ENCODE measurements at places on chromosomes 7 and 10. TPM values are rescaled to one million over a fixed set of nuclear protein-coding genes. Genes with fewer than 3 reads are reported as not detected.

- H3K4me1 ChIP-seq: peaks cover 6% of the 10 kb centered on the region
- H3K4me3 ChIP-seq: no peak overlapping the region
- no peaks in the 10 kb centered on the region for H3K36me3 ChIP-seq
These were observed 117.5 kb upstream of the ANLN start for GRCh38 chr7:36272211-36272566.

DNA sequence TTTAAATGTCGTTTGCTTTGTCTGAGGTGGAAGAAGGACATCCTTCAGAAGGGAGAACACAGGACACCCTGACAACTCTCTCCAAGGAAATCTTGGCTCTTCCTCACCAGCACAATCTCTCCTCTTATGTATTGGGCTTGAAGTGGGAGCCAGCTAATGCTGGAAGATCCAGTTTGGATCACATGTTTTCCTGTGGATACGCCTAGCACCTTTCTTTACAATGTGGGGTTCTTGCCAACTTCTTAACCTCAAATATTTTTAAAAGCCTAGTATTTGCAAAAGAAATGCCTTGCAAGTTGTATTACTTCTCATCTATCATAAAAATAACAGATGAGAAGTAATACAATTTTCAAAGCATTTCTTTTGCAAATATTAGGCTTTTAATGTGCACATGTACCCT, 76.4 kb downstream of the FRMD4A start:
- no peak overlapping the region for H3K4me3 ChIP-seq
- no peaks in the 10 kb centered on the region for H3K27me3 ChIP-seq
- no peak overlapping the region for H3K27ac ChIP-seq
- no peaks in the 10 kb centered on the region for H3K4me1 ChIP-seq

- no peak overlapping the region for H3K4me3 ChIP-seq
- H3K36me3 ChIP-seq: no peaks in the 10 kb centered on the region
- no peaks in the 10 kb centered on the region for H3K27me3 ChIP-seq
- DNase-seq: no peak
- no peak overlapping the region for H3K27ac ChIP-seq
- peaks cover 10% of the 10 kb centered on the region for H3K4me1 ChIP-seq
These were observed 24.8 kb downstream of the INPP5A start for GRCh38 chr10:132562177-132562915.

DNA sequence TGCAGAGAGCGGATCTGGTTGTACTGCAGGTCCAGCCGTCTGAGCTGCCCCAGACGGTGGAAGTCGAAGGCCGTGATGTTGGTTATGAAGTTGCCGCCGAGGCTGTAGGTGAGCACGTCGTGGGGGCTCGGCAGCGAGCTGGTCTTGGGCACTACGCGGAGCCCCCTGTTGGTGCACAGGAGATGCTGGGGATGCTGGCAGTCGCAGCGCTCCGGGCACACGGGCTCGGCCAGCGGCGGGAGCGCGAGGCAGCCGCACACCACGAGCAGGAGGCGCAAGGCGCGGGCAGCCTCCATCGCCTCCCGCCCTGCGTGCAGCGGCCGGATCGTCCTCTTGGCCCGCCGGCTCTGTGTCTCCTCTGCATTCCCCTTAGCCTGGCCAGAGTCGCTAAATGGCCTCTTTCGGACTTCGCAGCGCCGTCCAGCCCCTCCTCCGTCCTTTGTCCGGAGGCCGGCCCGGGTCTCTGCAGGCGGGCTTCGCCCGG, 337 bp downstream of the TRIL start:
- H3K27ac ChIP-seq: no peak overlapping the region
- H3K4me1 ChIP-seq: no peaks in the 10 kb centered on the region
- peaks cover 17% of the 10 kb centered on the region for H3K27me3 ChIP-seq
- no peak for DNase-seq
- no peak overlapping the region for H3K4me3 ChIP-seq

DNA sequence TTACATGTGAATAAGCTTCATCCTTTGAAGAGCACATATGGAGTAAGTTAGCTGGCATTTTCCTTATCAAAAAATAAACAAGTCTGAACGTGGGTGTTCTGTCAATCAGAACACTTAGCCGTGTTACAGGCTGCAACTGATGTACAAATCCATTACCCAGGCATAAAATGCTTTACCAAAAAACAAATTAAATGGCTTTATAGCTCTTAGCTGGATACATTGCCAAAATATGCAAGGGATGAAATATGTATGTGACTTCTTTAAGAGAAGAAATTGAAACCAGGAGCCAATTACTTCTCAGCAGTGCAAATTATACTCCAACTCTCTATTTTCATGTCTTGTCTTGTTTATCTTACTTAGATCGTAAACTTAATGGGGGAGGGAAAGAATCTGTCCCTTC, 214.8 kb downstream of the DGKB start:
- no peak overlapping the region for H3K4me3 ChIP-seq
- no peak for DNase-seq
- no peak overlapping the region for H3K27ac ChIP-seq
- H3K36me3 ChIP-seq: no peaks in the 10 kb centered on the region

- H3K4me1 ChIP-seq: no peaks in the 10 kb centered on the region
- H3K4me3 ChIP-seq: no peak overlapping the region
- no peaks in the 10 kb centered on the region for H3K36me3 ChIP-seq
These were observed 149.8 kb downstream of the CCSER2 start for GRCh38 chr10:84478151-84478550.

Gene RBM20
- polyA plus RNA-seq: not detected

DNA sequence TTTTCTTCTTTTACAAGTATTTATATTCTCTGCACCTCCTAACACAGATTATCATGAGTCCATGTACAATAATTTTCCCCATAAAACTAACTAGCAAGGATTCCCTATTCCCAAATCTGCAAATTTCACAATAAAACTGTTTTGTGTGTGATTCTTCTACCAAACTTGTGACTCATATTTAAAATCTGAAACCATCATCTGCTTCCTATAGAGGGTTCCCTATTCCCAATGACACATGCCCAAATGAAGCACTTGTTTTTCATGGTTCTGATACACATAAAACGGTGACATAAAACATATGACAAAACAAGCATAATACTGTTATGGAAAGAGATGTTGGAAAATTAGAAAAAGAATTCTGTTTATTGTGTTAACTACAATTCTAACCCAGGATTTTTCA, 657.6 kb downstream of the PARD3 start:
- no peak overlapping the region for H3K4me3 ChIP-seq
- DNase-seq: no peak
- H3K4me1 ChIP-seq: no peaks in the 10 kb centered on the region
- no peak overlapping the region for H3K27ac ChIP-seq

- no peaks in the 10 kb centered on the region for H3K4me1 ChIP-seq
- H3K4me3 ChIP-seq: no peak overlapping the region
- H3K27me3 ChIP-seq: no peaks in the 10 kb centered on the region
- H3K27ac ChIP-seq: no peak overlapping the region
- no peaks in the 10 kb centered on the region for H3K36me3 ChIP-seq
These were observed 159.7 kb downstream of the AUTS2 start for GRCh38 chr7:69757981-69758430.

Gene RSPH10B
- not detected for polyA plus RNA-seq

DNA sequence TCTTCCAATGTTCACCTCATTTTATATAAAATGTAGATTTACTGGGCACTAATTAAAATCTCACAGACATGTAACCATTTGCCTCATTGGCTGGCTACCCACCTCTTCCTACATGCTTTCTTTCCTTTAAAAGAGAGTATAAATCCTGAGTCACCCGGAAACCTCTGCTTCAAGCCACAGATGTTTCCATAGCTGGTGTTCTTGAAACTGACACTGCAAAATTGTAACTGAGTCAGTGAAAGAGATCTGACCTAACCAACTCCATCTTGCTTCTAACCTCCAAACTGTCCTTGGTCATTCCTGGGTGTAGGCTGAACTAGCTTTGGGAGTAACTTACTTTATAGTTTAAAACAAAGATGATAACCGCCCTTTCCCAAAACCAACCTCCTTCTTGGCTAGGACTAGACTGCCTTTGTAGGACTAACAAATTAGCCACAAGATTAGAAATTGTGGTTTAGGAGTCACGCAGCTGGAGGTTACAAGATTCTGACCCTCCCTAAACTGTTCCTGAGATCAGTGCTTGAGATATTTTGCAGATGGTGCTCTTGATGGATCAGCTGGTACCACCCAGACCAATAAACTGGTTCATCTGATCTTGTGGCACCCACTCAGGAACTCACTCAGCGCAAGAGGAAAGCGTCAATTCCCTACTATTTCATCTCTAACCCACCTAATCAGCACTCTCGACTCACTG, 33.5 kb downstream of the SVOPL start:
- H3K36me3 ChIP-seq: no peaks in the 10 kb centered on the region
- H3K27me3 ChIP-seq: no peaks in the 10 kb centered on the region
- no peak overlapping the region for H3K27ac ChIP-seq
- H3K4me3 ChIP-seq: no peak overlapping the region
- DNase-seq: no peak

DNA sequence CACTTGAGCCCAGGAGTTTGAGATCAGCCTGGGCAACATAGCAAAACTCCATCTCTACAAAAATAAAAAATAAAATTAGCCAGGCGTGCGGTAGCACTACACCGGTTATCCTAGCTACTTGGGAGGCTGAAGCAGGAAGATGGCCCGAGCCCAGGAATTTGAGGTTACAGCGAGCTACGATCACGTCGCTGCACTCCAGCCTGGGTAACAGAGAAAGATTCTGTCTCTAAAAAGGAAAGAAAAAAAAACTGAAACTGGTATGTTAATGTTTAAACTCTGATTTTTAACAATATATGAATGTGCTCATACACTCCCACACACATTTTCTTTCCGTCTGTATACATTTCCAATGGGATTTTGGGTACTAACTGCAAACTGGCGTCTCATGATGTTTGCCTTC, 140.6 kb upstream of the KMT2E start:
- no peaks in the 10 kb centered on the region for H3K27me3 ChIP-seq
- H3K27ac ChIP-seq: no peak overlapping the region
- DNase-seq: no peak
- no peak overlapping the region for H3K4me3 ChIP-seq
- no peaks in the 10 kb centered on the region for H3K36me3 ChIP-seq

DNA sequence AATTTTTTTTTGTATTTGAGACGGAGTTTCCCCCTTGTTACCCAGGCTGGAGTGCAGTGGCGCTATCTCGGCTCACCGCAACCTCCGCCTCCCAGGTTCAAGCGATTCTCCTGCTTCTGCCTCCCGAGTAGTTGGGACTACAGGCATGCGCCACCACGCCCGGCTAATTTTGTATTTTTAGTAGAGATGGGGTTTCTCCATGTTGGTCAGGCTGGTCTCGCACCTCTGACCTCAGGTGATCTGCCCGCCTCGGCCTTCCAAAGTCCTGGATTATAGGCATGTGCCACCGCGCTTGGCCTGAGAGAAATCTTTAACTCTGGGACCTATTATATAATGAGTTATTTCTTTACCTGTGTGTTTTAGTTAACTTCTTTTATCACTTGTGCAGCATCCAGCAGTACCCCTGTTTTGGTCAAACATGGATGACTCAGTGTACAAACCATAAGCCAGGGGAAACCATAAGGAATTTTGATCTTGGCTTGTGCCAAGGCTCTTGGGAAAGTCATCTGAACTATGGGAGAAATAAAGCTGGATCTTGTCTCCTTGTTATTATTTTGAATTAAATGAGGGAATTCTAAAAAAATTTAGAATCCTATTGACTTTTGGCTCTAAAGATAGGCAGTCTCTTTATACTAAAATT, 23.6 kb upstream of the ZRANB1 start:
- H3K36me3 ChIP-seq: no peaks in the 10 kb centered on the region
- no peak for DNase-seq
- H3K4me1 ChIP-seq: peaks cover 18% of the 10 kb centered on the region
- peak overlapping the region; percentile 73 for H3K27ac ChIP-seq
- H3K27me3 ChIP-seq: no peaks in the 10 kb centered on the region

DNA sequence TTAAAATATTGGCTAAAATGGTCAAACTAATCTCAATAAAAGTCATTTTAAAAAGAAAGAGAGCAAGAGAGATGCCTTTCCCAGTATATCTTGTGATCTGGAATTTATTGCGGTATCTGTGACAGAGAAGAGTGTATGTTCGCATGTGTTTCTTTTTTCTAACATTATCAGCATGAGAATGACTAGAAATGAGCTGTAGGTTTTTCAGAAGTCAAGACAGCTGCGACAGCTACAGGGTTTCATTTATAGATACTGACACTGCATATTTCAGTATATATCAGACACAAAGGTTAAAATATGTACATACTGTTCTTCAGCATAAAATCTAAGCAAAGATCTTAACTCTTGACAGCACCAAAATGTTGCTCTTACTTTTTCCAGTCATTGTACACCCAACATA, 215.8 kb downstream of the JAZF1 start:
- H3K36me3 ChIP-seq: no peaks in the 10 kb centered on the region
- no peak overlapping the region for H3K27ac ChIP-seq
- no peak overlapping the region for H3K4me3 ChIP-seq
- no peak for DNase-seq

Gene SLC29A4
- 0.21 TPM for polyA plus RNA-seq

Gene MSMB
- not detected for polyA plus RNA-seq
